Right hindlimb (tissue), 1 donor: ENCODE measurements at places on chromosomes 1 and 21.

- no peak for DNase-seq
Measured at GRCh38 chr21:34143685-34144182, 70.4 kb downstream of the MRPS6 start.

- no peak for DNase-seq
Measured at GRCh38 chr1:189217646-189218045, 1260.0 kb downstream of the BRINP3 start.

- DNase-seq: no peak
Measured at GRCh38 chr1:214946615-214947014, 135.9 kb upstream of the KCNK2 start.

DNA sequence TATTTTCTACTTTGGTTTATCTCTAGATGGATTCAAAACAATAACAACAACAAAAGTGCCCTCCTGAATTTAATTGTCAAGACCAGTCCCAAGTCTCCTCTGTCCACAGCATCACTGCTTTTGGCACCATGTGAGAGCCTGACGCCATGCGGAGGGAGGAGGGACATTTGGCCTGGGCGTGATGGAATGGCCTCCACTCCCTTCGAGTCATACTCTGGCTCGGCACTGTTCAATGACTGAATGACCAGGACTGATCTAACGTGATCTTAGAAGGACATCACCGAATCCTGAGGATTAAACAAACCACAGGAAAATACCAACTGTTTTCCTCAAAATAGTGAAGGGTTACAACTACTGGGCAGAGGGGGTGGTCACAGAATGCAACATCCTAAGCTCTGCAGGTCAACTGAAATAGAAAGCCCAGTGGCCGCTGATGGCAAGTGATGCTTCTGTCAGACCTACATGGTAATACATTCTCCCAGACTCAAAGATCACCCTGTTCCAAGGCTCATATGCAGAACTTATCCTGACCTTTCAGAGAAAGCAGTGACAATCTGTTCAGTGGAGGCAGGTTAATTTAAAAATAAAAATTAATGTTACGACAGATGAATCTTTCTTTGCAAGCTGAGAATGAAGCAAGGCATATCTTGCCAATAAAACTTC lies 19.1 kb downstream of the SRSF4 start:
- DNase-seq: no peak

- no peak for DNase-seq
Measured at GRCh38 chr1:218408942-218409341, 63.8 kb downstream of the TGFB2 start.

- DNase-seq: no peak
Measured at GRCh38 chr1:170735366-170736263, 71.7 kb downstream of the PRRX1 start.

DNA sequence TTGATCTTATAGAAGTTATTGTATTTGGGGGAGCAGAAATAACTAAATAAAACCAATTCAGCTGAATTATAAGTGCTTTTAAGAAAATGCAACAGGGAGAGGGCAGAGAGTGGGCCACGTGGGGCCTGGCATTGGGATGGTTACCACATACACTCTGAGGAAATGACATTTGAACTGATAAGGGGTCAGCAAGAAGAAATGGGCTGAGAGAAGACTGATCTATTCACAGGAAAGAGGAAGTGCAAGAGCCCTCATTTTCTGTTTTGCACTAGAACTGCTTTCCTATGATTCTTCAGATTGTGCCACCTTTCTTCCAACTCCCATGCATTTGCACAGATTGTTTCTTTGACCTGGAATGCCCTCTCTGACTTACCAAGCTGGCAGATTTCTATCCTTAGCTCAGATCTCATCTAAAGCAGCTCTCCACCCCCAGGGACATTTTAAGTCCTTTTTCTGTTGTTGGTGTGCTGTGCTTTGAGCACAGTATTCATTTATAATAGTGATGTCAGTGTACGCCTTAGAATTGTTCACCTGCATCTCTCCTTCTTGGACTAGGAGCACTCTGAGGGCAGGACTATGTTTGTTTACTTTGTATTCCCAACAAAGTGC lies 115.9 kb downstream of the FGGY start:
- DNase-seq: no peak

DNA sequence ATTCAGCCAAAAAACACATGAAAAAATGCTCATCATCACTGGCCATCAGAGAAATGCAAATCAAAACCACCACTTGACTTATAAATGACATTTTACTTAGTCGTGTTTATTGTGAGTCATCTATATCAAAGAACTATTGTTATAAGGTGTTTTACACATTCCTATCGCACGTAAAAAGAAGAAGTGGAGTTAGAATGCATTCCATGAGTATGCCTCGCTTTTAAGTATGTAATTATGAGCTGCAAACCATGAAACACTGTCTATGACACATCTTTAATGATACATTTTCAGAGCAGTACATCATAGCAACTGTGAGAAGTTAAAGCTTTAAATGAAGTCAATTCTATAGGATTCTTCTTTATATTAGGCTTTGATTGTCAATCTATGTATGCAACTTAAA lies 614.3 kb upstream of the ADAMTS5 start:
- DNase-seq: no peak

DNA sequence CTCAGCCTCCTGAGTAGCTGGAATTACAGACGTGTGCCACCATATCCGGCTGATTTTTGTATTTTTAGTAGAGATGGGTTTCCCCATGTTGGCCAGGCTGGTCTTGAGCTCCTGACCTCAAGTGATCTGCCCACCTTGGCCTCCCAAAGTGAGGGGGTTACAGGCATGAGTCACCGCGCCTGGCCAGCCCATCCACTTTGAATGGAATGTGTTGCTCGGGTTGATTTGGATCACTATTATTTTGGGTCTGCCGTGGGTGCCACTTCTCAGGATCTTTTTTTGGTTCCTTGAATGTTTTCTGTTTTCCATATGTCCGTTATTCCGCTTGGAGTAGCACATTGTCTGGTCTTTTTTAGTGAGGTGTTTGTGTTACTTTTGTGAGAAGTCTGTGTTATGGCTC lies 17.0 kb downstream of the PCNT start:
- DNase-seq: no peak

- DNase-seq: no peak
Measured at GRCh38 chr1:15730936-15731335, 5.1 kb upstream of the SLC25A34 start.

- DNase-seq: no peak
Measured at GRCh38 chr21:14616380-14617039, 70.4 kb upstream of the SAMSN1 start.

DNA sequence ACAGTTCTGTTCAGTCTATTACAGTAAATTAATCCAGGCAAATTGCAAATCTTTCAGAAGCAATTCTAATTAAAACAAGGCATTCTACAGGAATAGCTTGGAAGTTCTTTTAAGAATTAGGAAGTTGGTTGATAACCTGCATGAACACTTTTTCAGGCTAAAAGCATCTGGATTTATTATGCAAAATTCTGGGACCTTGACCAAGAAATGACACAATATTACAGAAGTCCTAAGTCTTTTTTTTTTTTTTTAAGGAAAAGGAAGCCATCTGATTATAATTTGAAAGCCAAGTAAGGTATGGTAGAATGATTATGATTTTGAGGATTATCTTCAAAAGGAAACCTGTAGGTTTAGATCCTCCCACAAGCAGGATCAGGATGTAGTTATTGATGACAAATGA lies 74.7 kb upstream of the KCNK2 start:
- no peak for DNase-seq

DNA sequence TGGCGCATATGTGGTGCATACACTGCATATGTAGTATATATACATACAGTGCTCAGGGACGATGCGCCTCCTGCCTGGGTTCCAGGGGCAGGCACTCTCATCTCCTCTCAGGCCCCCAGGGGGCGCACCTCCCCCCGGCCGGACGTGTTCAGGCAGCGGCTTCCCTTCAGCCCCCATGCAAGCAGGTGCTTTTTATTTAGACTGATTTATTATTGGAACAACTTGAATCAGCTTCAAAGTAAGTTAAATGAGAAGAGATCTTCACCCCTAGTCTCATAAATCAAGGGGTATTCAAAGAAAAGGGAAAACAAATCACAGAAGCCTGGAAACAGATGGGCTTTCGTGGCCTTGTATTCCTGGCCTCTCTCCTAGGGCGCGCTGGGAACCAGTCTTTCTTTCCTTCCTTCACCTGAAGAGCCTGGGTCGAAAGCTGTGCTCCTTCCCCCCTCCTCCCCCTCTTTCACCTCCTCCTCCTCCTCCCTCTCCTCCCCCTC lies 64.6 kb downstream of the UBIAD1 start:
- no peak for DNase-seq

GRCh38 chr1:236018885-236019453 lies 45.9 kb downstream of the NID1 start:
- DNase-seq: peak; percentile 86

DNA sequence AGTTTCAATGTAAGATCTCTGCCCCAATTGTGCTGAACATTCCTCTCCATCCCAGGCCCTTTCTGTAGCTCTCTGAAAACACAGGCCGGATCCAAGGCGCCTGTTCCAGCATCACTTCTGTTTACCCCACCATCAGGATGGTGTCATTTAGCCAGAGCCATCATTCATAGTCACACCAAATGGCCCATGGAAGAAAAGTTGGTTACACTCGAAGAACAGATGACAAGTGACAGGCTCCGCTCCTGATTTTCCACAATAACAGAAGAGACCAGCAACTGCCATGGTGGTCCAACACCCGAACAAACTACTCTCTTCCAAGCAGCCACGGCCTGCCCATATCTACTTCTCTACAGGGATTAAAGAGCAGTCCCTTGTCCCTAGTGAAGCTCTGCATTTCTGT lies 59.9 kb upstream of the PROX1 start:
- no peak for DNase-seq

DNA sequence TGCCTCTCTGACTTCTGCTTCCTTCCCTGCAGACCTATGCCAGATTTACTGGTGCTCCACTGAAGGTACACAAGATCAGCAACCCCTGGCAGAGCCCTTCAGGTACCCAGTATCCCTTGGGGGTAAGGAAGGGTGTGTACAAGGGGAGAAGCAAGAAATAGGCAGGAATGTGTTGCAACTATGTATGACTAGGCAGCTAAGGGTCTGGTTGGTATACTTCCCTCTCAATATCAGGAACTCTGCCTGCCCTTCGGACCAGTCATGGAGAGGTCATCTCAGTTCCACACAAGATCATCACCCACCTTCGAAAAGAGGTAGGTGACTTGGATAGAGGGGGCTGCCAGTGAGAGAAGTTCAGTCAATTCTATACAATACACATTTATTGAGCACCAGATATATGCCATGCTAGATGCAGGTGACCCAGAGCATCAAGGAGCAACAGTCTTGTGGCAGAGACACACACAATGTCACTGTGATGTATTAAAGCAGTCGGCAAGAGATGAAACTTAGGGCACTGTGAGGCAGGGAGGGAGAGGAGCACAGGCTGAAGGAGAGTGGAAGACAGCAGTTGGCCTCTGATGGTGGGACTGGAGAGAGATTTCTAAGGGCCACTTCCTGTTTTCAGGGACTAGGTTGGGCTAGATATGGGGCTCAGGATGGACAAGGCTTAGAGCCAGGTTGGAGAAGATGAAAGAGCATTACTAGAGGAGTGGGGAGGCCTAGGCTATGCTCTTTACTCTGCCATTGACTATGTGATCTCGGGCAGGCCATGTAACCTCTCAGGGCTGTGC lies 2.0 kb downstream of the MTX1 start:
- no peak for DNase-seq

DNA sequence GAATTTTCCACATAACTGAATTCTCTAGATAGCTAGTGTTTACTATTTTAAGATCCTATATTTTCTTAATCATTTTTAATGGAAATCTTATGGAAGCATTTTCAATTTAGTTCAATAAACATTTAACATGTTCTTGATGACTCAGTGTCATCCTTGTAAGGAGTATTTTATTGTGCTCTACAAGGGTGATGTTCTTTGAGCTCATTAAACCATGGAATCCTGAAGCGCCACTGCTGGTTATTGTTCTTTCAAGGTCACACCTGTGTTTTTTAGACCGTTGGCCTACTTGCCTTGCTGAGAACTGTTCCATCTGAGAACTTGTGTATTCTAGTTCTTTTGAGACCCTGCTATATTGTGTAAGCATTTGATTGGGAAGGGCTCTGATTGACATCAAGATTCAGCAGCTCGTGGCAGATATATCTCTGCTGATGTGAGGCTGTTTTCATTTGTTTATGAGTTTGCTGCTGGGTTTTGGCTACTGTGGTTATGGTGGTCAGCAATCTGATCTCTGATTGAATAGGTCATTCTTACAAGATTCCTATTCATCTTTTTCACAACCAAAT lies 132.0 kb downstream of the GIPC2 start:
- no peak for DNase-seq

- DNase-seq: no peak
Measured at GRCh38 chr1:5776035-5776550, 216.1 kb downstream of the NPHP4 start.

DNA sequence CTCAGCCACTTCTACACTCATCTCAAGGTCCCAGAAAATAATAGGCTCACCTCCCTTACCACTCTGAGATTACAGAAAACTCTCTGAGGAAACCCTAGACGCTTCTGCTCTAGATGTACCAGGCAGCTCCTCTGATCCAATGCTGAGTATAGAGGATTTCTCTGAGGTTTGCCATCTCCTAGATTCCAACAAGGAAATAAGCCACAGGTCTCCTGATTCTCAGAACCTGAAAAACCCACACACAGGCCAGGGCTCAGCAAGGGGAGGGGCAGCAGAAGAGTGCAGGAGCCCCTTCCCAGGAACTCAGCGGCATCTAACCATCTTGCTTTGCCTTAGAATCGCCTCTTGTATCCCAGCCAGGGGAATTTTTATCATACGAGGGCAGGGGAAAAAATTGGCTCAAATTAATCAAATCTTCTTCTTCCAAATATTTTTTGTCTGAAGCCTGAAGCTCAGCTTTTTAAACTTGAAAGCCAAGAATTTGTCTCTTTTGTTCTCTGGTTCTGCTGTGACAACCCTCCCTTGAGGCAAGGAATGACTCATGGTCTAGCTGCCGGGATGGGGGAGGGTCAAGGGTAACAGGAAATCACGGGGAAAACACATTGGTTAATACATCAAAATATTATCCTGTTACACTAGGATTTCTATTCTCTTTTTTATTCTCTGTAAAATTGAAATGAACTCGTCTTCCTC lies 30.8 kb downstream of the GORAB start:
- DNase-seq: peak; percentile 68

DNA sequence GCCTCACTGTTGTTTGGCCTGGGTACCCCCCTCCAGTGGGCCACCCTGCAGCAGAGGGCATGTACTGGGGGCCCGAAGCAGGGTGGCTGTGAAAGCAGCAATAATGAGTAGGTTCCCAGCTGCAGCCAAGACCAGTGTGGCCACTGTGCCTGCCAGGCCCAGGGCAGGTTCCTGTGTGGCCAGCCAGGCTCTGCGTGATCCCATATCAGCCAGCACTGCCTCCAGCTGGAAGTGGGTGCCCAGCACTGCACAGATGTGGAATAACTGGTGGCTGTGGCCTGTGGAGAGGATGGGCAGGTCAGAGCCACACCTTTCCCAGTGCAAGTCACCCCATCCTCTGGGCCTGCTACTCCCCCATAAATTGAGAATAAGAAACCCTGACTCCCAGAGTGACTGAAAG lies 2.1 kb downstream of the BGLAP start:
- DNase-seq: no peak
